ENCODE measurements at places on chromosomes 7 and 10.

DNA sequence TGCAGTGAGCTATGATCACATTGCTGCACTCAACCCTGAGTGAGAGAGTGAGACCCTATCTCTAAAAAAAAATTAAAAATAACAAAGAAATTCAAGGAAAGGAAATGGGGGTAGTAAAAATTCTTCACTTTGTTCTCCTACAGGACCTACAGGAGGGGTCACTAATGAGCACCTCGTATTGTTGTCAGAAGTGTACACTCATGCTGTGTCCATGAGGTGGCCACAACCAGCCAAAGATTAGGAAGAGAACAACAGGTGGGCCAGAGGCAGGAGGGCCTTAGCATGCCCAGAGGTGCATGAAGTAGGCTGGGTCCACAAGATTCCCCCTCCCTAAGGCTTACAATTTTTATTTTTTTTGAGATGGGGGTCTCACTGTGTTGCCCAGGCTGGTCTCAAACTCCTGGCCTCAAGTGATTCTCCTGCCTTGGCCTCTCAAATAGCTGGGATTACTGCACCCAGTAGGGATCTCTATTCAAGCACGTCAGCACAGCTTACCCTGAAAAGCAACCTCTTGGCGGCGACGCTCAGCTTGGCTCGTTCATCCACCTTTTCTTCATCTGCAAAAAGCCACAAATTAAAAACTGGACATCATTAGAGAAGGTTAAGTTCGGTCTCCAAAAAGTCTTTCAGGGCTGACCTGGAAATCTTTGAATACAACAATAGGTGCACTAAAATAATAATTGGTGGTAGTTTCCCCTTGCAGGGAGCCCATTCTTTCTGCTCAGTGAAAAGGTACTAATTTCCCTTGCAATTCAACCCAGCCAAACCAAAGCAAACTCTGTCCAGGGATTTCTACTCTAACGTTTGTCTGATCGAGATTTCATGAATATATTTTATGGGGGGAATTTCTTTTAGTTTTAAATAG is 104.4 kb downstream of the SVIL start:
- DNase-seq, result no peak

- no peak for DNase-seq
Measured at GRCh38 chr7:79547132-79547531, 93.7 kb upstream of the MAGI2 start.

DNA sequence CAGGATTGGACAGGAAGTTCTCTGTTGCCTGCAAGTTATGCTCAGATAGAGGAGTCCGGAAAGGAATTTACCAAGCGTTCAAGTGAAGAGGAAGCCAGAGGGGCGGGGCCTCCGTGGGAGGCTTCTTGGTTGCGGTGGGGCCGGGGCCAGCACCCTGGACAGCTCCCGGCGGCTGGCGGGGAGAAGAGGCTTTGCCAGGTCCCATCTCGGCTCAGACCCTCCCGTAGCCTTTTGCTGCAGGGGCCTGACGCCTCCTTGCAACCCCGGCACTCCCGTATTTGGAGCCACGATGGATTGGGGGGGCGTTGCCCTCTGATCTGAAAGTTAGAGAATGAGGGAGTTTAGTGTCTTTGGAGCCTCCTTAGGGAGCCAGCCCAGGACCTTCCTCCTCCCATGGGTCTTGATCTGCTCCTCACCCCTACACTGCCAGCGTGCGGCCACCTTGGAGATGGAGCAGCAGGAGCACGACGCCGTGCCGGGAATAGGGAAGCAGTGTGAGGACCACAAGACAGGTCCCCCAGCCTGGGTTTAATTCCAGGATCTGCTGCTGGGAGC is 3.1 kb upstream of the SLC18A3 start:
- no peak for DNase-seq

DNA sequence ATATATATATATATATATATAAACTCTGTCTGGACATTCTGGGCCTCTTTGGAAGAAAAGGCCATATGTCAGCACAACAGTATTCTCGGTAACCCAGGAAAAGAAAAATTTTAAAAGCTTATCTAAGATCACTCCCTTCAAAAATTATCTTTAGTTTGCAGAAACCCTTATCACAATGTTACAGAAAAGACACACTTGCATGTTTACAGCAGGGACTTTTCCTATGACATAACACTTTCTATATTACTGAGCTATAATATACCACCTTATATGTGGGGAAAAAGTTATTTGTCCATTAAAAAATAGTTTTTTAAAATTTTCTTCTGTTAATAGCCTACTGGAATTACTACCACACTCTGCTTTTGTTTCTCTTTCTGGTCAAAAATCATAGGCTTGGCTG is 25.4 kb downstream of the ANKRD61 start:
- no peak for DNase-seq

DNA sequence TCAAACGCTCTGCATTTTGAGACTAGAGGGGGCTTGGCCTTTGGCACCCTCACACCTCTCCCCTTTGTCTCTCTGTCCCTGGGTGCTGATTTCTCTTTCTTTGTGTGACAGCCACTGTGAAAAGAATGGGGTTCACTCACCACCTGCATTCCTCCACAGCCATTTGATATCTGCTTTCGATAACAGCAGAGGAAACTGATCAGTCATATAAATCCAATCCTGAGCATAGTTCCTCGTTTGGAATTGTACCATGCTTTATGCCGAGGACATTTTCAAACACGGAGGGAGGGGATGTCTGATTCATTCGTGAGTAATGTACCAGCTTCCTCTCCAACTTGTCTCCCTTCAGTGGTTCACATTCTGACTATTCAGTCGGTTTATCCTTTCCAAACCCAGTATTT is 15.8 kb downstream of the MET start:
- DNase-seq, result no peak

GRCh38 chr7:12716134-12716681 is 28.8 kb downstream of the ARL4A start:
- no peak for DNase-seq

DNA sequence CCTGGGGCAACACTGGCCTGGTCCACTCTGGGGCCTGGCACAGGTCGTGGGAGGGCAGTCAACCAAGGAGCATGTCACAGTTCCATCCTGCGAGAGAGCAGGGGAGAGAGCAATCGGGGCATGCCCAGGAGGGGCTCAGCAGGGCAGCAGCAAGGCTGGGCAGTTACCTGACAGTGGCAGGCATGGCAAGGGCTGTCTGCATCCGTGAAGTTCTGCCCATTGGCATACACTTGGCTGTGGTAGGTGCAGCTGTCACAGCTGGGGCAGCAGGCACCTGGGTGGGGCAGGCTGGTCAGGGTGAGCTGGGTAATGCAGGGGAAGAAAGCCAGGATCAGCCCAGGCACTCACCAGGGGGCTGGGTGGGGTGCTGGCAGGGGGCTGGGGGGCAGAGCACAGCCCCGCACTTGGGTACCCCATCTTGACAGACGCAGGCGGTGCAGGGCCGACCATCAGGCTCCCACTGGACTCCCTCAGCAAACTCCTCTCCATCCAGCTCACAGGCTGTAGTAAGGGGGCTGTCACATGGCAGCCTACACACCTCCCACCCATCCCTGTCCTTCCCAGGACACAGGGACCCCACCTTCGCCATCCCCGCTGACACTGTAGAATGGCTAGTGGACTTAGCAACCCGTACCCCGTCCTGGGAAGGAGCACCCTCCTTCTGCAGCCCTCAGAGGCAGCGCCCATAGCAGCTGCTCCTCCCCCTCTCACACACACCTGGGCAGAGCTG is 17.8 kb downstream of the KCP start:
- no peak for DNase-seq

GRCh38 chr7:1535701-1536454 is 5.4 kb downstream of the MAFK start:
- DNase-seq, result no peak

GRCh38 chr10:128537834-128538330 is 411.7 kb upstream of the MKI67 start:
- no peak for DNase-seq

Measured in brain (organoid and tissue), 16 donors.